ENCODE measurements at places on chromosomes 1 and 21.

GRCh38 chr1:151568626-151569088, 28.5 kb downstream of the TUFT1 start:
- DNase-seq, result no peak

- no peak for DNase-seq
Measured at GRCh38 chr1:209862391-209863356, 34.9 kb downstream of the UTP25 start.

DNA sequence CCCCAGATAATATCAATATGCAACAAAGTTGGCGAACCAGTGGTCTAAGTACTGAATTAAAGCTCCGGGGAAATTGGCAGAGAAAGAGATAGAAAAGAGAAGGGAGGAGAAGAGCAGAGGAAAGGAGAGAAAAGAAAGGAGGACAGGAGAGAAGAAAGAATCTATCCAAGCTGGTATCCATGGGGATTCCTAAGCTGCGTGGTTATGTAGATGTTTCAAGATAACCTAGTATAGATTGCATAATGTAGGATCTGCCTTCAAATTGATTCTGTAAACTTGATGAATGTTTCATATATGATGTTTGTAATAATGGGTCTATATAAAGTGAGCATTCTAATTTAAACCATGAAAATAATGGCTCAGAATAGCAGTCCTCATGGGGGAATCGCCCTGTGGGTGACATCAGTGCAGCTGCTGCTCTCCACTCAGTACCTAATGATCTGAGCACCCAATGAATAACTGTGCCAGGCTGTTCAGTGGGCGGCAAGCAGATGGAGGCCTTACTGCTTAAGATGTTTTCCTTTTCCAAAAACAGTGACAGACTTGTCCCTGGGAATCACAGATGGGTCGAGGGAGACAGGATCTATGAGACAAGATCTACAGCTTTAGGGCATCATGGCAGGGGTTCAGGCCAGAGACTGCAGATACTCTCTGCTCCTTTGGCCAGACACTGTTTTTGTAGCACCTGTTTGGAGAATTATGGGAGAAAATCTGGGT, 78.0 kb downstream of the LAMC2 start:
- no peak for DNase-seq

- no peak for DNase-seq
Measured at GRCh38 chr1:74363220-74363619, 128.0 kb downstream of the TNNI3K start.

DNA sequence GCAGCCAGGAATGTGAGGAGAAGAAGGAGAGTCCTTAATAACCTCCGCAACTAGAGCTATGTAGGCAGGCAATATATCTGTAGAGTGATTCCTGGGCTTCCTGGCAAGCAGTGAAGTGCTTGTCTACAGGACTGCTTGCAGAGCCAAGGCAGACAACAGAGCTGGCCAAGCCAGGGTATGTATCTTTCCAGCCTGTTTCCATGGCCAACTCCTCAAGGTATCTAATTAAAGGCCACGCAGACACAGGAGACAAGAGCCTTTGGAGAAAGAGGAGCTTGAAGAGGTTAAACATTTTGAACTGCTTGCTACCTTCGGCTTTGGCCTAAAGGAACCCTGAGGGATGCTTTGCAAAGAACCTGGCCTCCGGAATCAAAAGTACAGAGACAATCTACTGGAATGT, 137.4 kb downstream of the PIGK start:
- no peak for DNase-seq

- DNase-seq, result no peak
Measured at GRCh38 chr1:205371871-205372660, 15.3 kb upstream of the KLHDC8A start.

DNA sequence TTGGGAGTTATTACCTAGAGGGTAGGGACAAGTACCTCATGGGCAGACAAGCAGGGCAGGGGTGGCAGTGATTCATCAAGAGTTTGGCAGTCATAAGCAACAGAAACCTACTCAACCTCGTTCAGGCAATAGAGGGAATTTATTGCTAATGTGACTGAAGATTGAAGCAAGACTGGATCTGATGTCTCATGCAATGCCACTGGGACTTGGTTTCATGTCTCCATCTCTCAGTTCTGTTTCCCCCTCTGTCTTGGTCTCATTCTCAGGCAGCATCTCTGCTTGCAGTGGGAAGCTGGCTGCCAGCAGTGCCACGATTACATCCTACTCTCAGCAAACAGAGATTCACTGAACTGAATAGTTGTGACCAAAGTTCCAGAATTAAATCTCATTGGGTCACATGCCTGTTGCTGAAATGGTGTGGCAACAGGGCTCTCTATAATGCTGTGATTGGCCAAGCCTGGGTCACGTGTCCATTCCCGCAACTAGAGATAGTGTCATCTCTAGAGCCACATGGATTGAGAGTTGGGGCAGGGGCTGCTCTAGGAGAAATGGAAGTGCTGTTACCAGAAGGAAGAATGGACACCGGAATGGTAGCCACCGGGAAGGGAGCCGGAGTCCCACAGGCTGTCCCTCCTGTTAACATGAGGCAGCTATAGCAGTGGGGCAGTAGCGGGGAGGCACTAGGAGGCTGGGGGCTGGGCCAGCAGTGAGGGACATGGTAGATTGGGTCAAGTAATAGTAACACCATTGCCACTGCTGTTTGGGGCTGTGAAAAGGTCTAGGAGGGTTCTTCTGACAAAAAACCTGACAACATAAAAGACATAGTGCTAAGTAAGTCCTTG, 3.9 kb upstream of the CDC42 start:
- DNase-seq, result no peak

- no peak for DNase-seq
Measured at GRCh38 chr1:18175530-18176377, 68.2 kb downstream of the IGSF21 start.

Data from effector CD4-positive, alpha-beta T cell (primary cell).